ENCODE measurements at places on chromosomes 2 and 18.
A peak's percentile ranks its signal among the peaks of the same experiment; 100 is the strongest.

GRCh38 chr2:74420006-74420405 lies 1.4 kb downstream of the C2orf81 start:
- DNase-seq, result no peak

- no peak for DNase-seq
Observed at GRCh38 chr2:1873343-1873742, 129.0 kb upstream of the PXDN start.

DNA sequence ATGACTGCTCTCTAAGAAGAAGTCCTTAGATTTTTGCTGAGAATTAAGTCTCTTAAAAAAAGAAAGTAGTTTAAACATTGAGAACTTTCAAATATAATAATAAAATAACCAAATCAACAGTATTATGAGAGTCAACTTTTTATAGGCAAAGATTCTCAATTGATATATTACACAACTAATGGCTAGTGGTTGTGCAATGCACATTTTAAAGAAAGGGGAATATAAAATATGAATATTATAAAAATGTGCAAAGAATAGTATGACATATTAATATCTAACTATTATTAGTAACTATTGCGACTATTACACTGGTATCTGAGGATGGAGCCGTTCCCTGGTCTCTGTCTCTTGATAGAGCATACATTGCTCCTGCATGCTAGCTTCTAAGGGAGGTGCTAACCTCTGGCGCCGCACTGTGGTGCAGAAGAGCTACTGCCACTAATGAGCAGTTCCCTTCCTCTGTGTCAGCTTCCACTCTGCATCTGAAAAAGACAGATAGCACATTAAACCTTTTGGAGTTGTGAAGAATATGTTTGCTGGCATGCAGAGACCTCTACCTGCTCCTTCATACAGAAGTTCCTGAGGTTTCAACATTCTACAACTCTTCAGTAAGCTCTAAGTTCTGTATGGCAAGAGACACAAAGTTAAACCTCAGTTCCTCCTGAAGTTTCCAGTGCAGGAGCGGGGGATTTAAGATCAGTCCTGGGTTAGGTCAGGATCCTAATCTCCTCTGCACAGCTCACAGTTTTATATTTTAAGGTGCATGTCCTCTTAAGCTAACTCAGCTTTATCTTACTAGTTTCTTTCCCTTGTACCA lies 3.5 kb upstream of the SLC9A2 start:
- peak; percentile 46 for DNase-seq

GRCh38 chr2:215189393-215189792 lies 51.0 kb upstream of the ABCA12 start:
- no peak for DNase-seq

- no peak for DNase-seq
Observed at GRCh38 chr2:27307545-27308358, 493 bp downstream of the UCN start.

DNA sequence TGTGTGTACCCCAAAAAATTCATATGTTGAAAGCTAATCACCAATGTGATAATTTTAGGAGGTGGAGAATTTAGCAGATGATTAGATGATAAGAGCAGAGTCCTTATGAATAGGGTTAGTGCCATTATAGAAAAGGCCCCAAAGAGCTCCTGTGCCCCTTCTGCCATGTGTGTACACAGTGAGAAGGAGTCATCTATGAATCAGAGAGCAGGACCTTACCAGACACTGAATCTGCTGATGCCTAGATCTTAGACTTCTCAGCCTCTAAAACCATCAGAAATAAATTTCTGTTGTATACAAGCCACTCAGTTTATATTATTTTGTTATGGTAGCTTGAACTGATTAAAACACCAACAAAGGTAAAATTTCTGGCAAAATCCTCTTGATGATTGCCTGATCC lies 560.0 kb upstream of the CDH2 start:
- DNase-seq, result no peak

GRCh38 chr2:6885968-6886367 lies 8.4 kb downstream of the RSAD2 start:
- DNase-seq, result no peak

DNA sequence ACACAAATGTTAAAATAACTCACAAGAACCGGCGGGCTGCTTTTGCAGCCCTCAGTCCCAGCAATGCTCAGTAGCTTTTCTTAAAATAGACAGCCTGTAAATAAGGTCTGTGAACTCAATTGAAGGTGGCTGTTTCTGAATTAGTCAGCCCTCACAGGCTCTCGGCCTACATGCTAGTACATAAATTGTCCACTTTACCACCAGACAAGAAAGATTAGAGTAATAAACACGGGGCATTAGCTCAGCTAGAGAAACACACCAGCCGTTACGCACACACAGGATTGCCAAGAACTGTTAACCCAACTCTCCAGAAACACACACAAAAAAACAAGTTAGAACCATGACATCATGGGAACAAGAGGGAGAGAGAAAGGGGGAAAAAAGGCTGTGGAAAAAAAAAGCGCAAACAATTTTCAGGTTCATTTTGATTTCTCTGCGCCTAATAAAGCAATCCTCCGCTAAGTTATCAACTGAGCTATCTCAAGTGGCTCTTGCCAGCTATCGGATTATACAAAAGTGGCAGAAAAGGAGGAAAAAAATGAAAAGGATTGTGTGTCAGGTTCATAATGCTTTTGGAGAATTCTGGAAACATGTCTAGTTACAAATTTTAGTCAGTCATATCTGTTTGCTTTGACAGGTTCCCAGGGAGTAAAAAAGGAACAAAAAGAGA lies 89.1 kb downstream of the ZEB2 start:
- no peak for DNase-seq

GRCh38 chr2:62151306-62151638 lies 44.6 kb upstream of the B3GNT2 start:
- DNase-seq, result no peak

DNA sequence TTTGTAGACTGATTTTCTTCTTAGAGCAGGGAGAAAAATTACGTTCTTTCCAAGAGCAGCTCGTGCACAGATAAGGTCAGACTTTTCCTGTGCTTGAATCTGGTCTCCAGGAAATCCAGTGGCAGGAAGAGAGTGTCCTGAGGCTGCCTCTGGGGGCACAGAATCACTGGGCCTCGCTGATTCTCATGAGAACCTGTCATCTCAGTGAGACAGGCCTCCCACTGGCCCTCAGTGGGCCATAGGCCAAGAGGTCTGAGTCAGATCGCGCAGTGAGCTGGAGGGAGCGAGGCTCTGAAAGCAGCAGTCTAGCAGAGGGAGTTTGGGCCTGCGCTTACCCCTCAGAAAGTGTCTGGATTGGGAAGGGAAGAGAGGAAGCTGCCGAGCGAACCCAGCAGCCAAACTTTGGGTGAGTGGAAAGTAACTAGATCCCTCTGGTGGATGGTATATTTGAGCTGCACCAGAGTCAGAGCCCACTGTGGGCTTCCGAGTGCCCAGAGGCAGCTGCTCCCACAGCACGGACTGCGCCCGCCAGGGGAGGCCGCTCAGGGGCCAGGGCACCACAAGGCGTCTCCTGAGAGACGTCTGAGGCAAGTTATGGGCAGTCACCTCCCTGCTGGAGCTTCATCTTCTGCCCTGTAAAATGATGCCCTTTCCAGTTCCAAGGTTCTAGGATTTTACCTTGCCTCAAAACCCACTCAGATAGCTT lies 8.2 kb downstream of the GDF7 start:
- DNase-seq, result no peak

DNA sequence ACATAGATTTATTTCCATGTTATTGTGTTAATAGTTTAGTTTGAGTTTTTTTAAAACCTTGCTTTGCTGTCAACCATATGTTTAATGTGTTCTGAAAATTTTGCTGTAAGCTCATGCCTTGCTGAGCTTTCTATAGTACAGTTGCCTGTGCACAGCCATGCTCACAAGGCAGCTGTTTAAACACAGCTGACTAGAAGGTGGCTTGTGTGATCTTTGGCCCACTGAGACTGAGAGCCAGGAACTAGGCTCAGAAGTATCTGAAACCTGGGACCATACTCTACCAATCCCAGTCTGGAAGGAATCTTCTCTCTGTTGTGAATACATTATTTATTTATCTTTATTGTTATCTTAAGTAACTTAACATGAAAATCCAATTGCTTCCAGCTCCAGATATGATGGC lies 350.5 kb downstream of the KIAA1328 start:
- DNase-seq, result peak; percentile 74

DNA sequence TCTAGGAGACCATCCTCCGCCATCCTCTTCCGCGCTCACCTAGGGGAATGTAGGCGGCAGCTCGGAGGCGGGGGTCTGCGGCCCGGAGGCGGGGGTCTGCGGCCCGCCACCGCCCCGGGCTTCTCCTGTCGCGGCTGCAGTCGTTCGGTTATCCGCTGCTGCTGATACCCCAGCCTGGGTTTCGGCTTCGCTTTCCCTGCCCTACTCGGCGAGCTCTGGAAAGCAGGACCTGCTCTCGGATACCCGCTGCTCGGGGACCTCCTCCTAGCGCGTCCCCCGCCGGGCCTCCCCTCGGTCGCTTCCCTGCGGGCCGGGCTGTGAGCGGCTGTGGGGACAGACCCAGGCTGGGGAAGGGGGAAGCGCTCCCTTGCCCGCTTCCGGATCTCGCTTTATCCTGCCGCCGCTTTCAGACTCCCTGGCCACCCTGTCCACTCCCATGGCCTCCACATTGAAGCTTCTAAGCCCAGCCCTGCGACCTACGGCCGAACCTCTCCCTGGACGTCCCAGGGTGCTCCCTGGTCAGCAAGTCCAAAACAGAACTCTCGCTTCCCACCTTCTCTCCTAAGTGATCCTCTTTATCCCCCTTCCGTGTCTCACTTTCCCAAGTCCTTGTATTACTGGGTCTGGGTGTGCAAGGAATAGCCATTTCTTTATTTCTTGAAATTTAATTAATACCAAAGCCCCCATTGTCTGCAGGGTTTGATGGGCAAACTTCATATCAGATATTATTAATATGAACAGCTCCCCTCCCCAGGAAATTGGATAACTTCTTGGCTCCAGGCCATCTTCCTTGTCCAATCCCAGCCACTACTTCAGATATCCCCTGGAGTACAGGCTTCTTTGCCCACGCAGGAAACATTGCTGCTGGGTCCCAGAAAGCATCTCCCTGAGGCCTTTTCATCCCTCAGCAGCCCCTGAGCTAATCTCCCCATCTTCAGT lies 769 bp downstream of the FKBP1B start:
- DNase-seq, result no peak

GRCh38 chr2:158232476-158232875 lies 130.8 kb downstream of the UPP2 start:
- DNase-seq, result no peak

GRCh38 chr2:121360566-121361300 lies 75.7 kb upstream of the TFCP2L1 start:
- DNase-seq, result no peak

- no peak for DNase-seq
Observed at GRCh38 chr2:42602876-42603219, 34.4 kb downstream of the MTA3 start.

DNA sequence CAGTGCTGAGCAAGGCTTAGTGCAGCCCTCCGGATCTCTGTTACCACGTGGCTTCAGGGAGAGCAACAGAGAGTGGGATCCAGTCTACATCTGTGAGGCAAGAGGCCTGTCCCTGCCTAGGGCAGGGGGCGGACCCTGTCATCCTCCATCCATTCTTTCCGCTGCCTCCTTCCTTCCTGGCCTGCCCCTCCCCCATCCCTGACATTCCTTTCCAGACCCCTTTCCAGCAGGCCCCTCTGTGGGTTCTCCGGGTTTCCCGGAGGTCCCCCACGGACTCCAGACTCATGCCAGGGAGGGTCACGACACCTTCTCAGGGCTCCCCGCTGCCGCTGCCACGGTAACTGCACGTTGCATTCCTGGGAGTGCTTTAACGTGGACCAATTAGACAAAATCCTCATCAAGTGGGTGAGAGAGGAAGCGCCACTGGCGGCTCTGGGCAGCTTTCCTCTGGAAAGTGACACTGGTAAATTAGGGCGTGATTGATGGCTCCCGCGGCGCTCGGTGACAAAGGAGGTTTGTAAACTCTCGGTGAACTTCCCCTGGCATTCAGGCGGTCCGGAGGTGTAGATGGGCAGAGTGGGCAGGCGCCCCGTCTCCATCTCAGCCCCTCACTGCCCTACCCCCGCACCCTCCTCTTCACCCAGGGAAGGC lies 11.4 kb downstream of the ATOH8 start:
- DNase-seq, result no peak

DNA sequence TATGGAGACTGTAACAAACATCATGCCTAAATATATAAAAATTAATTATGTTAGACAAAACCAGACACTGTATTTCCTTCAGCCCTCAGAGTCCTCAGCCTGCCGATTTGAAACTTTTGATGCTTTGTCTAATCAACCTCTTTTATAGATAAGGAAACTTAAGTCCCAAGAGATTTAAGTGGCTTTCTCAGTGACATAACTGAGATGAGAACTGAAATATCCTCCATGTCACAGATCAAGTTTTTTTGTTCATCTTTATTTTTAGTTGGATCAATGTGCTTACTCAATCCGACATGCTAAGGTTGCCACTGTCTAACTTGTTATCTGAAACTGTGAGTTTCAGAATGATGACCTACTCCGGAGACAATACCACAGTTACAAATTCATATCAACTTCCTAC lies 72.3 kb downstream of the BARD1 start:
- no peak for DNase-seq

DNA sequence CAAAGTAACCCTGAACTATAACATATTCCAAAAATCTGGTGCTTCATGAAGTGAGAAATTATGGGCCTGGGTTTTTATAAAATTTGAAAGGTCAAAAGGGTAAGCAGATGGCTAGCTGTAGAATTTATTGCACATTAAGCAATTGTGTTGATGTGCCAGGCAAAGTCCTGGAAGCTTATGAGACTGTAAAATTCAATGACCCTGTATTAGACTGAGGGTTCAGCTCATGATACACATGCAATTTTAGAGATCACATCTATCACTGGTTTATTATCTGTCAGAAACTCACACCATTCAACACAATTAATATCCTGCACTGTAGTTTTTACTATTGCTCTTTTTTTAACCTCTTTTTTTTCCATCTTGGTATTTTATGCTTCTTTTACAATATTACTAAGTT lies 1162.6 kb upstream of the SLC39A10 start:
- no peak for DNase-seq

GRCh38 chr18:72863754-72864153 lies 4.0 kb downstream of the NETO1 start:
- no peak for DNase-seq

DNA sequence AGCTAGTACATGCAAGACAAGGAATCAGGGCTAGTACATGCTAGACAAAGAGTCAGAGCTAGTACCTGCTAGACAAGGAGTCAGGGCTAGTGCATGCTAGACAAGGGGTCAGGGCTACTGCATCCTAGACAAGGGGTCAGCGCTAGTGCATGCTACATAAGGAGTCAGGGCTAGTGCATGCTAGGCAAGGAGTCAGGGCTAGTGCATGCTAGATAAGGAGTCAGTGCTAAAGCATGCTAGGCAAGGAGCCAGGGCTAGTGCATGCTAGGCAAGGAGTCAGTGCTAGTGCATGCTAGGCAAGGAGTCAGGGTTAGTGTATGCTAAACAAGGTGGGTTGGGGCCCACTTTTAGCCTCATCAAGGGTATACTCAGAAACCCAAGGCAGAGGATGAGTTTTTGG lies 90.1 kb upstream of the FAM136A start:
- DNase-seq, result no peak

DNA sequence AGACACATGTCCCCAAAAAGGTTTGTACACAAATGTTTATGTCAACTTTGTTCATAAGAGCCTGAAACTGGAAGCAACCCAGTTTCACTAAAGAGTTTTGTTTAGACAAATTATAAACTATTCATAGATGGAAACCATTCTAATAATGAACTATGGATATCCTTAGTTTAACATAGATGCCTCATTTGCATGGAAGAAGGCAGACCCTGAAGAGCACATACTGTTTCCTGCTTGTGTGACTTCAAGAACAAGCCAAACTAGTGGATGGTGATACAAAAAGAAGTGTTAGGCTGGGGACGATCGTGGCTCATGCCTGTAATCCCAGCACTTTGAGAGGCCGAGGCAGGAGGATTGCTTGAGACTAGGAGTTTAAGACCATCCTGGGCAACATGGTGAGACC lies 48.1 kb downstream of the ACOXL start:
- no peak for DNase-seq

Data from SHP77 treated with DMSO at 0.1 percent for 48 hours (cell line).